GM04503 (cell line): ENCODE measurements at places on chromosomes 7 and 10.

- no peak for DNase-seq
These were observed 498 bp upstream of the ST7 start for GRCh38 chr7:116952635-116953371.

- DNase-seq: no peak
These were observed 21.5 kb downstream of the RPP38 start for GRCh38 chr10:15118615-15119014.

- DNase-seq: no peak
These were observed 20.2 kb downstream of the MCU start for GRCh38 chr10:72712136-72712535.

GRCh38 chr7:101222275-101222830 lies 4.4 kb downstream of the ZNHIT1 start:
- DNase-seq: no peak
